ENCODE measurements at places on chromosomes 13 and 19. TPM values are rescaled to one million over a fixed set of nuclear protein-coding genes. Genes with fewer than 3 reads are reported as not detected.
A peak's percentile ranks its signal among the peaks of the same experiment; 100 is the strongest.

SULT2A1 gene
- not detected for total RNA-seq

OR10H1 gene
- not detected for total RNA-seq

DNA sequence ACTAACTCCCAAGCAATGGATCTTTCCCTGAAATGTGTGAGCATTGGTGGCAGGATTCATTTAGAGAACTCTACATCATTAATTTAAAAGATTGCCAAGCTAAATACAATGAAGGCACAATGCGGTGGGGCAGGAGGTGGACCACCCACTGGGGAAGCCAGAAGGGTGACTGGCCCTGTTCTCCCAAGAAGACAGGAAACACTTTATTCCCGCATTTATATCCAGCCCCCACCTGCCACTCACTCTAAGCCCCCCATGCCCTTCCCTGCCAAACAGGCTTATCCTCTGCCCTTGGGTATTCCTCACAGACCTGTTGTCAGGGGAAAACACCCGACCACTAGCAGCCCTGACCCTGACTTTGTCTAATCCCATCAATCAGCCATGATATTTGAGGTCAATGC, 189.1 kb upstream of the UBL3 start:
- peaks cover 19% of the 10 kb centered on the region for H3K27me3 ChIP-seq
- H3K36me3 ChIP-seq = no peaks in the 10 kb centered on the region
- no peak overlapping the region for H3K27ac ChIP-seq

DNA sequence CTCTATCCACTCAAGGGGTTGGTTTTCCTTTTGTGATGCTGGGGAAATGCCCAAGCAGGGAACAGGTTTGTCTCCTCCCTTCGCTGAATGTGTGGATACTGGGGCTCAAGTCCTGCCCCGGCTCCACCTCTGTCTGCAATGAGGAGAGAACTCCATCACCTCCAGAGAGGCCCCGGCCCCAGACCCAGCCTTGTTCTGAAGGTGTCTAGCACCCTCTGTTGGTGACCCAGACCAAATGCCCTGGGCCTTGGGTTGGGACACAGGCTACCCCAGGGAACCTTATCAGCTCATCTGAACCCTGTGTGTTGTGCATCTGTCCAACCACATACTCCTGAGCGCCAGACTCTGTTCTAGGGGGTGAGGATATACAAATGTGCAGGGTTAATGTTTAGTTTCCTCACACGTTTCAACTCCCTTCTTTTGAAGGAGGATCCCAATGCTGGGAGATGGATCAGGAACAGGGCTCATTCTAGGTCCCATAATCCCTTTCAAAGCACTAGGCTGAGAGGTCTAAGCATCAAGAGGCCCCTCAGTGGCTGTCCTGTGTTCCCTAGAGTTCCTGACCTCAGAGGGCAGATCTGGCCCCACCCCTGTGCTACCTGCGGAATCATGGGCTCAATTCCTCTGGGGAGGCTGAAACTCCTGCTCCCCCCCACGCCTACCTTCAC, 112.5 kb upstream of the SLC7A1 start:
- DNase-seq = peak; percentile 42
- H3K4me3 ChIP-seq = no peak overlapping the region
- no peaks in the 10 kb centered on the region for H3K4me1 ChIP-seq
- H3K36me3 ChIP-seq = no peaks in the 10 kb centered on the region

GRCh38 chr13:21967871-21968270, 297.0 kb downstream of the FGF9 start:
- H3K4me3 ChIP-seq = no peak overlapping the region
- H3K27me3 ChIP-seq = no peaks in the 10 kb centered on the region
- no peak for DNase-seq
- H3K4me1 ChIP-seq = no peaks in the 10 kb centered on the region
- H3K27ac ChIP-seq = no peak overlapping the region

DNA sequence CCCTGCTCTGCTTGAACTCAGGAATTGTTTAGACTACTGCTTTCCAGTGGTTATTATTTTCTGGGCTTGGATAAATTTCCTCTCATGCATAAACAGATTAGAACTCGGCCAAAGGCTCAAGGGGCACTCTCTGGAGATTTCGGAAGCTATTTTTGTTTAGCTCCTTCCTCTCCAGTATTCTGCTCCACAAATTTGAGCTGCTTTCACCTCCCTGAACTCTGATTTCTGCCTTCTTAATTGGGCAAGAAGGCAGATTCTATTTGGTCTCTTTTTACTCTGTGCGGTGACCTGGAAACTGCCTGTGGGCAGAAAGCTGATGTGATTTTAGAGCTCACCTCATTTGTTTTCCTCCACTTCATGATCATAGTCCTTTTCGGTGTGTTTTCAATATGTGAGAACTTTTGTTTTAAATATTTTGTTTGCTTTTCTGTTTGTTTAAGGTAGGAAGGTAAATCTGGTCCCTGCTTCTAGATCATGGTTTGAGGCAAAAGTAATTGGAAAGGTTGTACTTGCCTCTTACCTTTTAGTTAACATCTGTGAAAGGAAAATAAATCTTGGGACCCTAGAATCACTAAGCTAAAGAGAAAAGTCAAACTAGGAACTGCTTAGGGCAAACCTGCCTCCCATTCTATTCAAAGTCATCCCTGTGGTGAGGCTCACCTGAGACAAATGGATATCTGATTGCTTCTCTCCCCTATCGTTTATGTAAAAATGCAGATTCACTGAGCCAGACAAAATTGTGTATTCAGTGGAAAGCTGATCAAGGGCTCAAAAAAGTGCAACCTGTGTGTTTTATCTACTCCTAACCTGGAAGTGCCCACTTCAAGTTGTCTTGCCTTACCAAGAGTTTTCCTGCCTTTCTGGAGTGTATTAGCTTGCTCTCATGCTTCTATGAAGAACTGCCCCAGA, 714.7 kb upstream of the PCDH20 start:
- H3K4me1 ChIP-seq = no peaks in the 10 kb centered on the region
- H3K36me3 ChIP-seq = no peaks in the 10 kb centered on the region
- H3K4me3 ChIP-seq = no peak overlapping the region
- DNase-seq = no peak

- no peak for DNase-seq
- H3K36me3 ChIP-seq = no peaks in the 10 kb centered on the region
- H3K27ac ChIP-seq = no peak overlapping the region
- no peaks in the 10 kb centered on the region for H3K4me1 ChIP-seq
- H3K27me3 ChIP-seq = peaks cover 22% of the 10 kb centered on the region
Observed at GRCh38 chr13:23599083-23599925, 29.1 kb downstream of the TNFRSF19 start.

GRCh38 chr19:17488593-17489391, 18.5 kb downstream of the SLC27A1 start:
- peak overlapping the region; percentile 81 for H3K27ac ChIP-seq
- no peaks in the 10 kb centered on the region for H3K27me3 ChIP-seq
- peak overlapping the region; percentile 64 for H3K4me3 ChIP-seq
- peak; percentile 72 for DNase-seq
- peaks cover 6% of the 10 kb centered on the region for H3K36me3 ChIP-seq

- no peaks in the 10 kb centered on the region for H3K27me3 ChIP-seq
- H3K27ac ChIP-seq = peak overlapping the region; percentile 86
- peaks cover 31% of the 10 kb centered on the region for H3K4me1 ChIP-seq
- no peak for DNase-seq
- H3K4me3 ChIP-seq = peak overlapping the region; percentile 99
Observed at GRCh38 chr13:39035799-39036198, 2.1 kb downstream of the PROSER1 start.

GRCh38 chr19:15430526-15431120, 11.8 kb upstream of the AKAP8L start:
- H3K4me3 ChIP-seq = peak overlapping the region; percentile 98
- peaks cover 17% of the 10 kb centered on the region for H3K36me3 ChIP-seq
- no peaks in the 10 kb centered on the region for H3K27me3 ChIP-seq

GRCh38 chr19:14072535-14073260, at the start of gene MISP3:
Gene MISP3 (plus strand): TSS chr19:14072786. CDS start chr19:14073310, 524 bp downstream.
- peaks cover 6% of the 10 kb centered on the region for H3K27me3 ChIP-seq
- no peaks in the 10 kb centered on the region for H3K36me3 ChIP-seq
- DNase-seq = peak; percentile 70

GRCh38 chr13:44249431-44249836, 124.2 kb upstream of the SERP2 start:
- no peak overlapping the region for H3K4me3 ChIP-seq
- H3K4me1 ChIP-seq = no peaks in the 10 kb centered on the region
- H3K36me3 ChIP-seq = no peaks in the 10 kb centered on the region
- H3K27me3 ChIP-seq = no peaks in the 10 kb centered on the region
- no peak overlapping the region for H3K27ac ChIP-seq
- no peak for DNase-seq

DNA sequence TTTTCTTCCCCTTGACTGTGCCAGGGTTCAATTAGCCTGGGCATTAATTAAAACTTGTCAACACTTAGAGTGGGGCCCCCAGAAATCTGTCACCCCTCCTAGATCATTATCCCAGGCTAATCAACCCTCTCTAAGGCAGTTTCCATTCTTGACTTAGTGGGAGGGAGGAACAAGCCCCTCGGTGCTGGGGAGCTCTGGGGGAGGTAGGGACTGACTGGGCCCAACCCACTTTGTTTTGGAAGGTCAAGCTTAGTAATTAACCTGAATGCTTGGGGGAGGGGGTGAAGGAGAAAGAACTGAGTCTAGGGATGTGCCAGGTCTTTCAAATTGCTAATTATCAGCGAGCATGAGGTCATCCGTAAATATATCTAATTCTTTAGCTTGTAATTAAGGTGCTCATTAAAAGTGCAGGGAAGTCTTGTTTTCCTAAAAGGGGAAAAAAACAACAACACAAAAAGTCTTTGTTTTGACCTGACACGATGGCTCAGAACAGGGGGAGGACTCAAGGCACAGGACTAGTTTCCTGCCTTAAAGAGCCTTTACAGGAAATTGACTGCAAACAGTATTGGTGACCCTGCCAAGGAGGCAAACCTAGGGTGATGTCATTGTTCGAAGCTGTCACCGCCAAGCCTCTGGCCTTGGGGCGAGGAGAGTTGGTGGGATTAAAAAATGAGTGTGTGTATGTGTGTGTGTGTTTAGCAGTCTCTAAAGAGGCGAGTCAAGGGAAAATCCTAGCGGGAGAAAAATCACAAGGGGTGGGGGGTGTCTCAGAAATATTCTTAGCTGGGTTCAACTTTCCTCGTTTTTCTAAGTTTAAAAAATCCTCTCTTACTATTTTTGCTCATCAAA, 19.4 kb downstream of the ACTN4 start:
- H3K4me3 ChIP-seq = peak overlapping the region; percentile 67
- peaks cover 61% of the 10 kb centered on the region for H3K4me1 ChIP-seq
- H3K27me3 ChIP-seq = no peaks in the 10 kb centered on the region
- H3K36me3 ChIP-seq = peaks cover 23% of the 10 kb centered on the region
- H3K27ac ChIP-seq = peak overlapping the region; percentile 90

DNA sequence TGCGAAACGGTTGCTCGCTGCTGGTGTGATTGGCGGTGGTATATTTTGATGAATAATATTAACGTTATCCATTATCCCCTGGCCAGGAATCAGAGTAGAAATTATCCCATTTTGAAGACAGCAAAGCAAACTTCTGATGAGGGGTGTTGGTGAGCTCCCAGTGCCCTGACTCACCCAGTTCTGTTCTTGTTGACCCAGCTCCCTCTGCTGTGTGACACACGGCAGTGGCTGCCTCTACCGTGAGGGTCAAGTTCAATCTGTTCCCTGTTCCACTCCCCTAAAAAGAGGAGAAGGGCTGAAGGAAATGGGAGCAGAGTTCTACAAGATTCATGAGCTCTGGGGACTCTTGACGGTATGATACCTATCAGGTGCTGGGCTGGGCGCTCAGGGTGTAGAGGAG, 2.0 kb downstream of the CAMSAP3 start:
- peaks cover 5% of the 10 kb centered on the region for H3K4me1 ChIP-seq
- no peak for DNase-seq
- peaks cover 46% of the 10 kb centered on the region for H3K27me3 ChIP-seq
- no peak overlapping the region for H3K4me3 ChIP-seq
- H3K27ac ChIP-seq = no peak overlapping the region
- H3K36me3 ChIP-seq = no peaks in the 10 kb centered on the region

GRCh38 chr13:97726664-97727280, 226.7 kb upstream of the IPO5 start:
- no peak for DNase-seq
- H3K36me3 ChIP-seq = no peaks in the 10 kb centered on the region
- H3K4me1 ChIP-seq = no peaks in the 10 kb centered on the region
- peaks cover 2% of the 10 kb centered on the region for H3K27me3 ChIP-seq
- no peak overlapping the region for H3K27ac ChIP-seq

Measured in activated naive CD8-positive, alpha-beta T cell treated with anti-CD3 and anti-CD28 coated beads, Interleukin-2, amount 10 ng/mL, durations not matched to agents 7 days and 5 days (primary cell).